HT1080 (cell line): ENCODE measurements at places on chromosomes 11 and 22. TPM values are rescaled to one million over a fixed set of nuclear protein-coding genes. Genes with fewer than 3 reads are reported as not detected.

ST3GAL4 gene
- total RNA-seq, result 34.7 and 45.9 TPM in 2 replicates

MIOX gene
- 0.13 TPM in 1 of 2 replicates, not detected in the other for total RNA-seq

TRIM48 gene
- total RNA-seq, result not detected in 2 replicates

TMPRSS13 gene
- total RNA-seq, result not detected in 2 replicates
